HAP-1 (cell line): ENCODE measurements at places on chromosomes 5 and 9.

GRCh38 chr5:141507387-141508091 lies 18.7 kb downstream of the PCDHGC5 start:
- no peak for DNase-seq

- DNase-seq: no peak
These were observed 21.3 kb downstream of the CCDC69 start for GRCh38 chr5:151202381-151203139.

GRCh38 chr9:130157079-130157478 lies 15.1 kb upstream of the NCS1 start:
- DNase-seq: no peak

GRCh38 chr5:142378737-142379634 lies 54.2 kb upstream of the SPRY4 start:
- no peak for DNase-seq
